ENCODE measurements at places on chromosomes 4 and X. TPM values are rescaled to one million over a fixed set of nuclear protein-coding genes. Genes with fewer than 3 reads are reported as not detected.

The NSG1 gene
- total RNA-seq, result 32.9 TPM

The PDK3 gene
- total RNA-seq, result 23.3 TPM

DNA sequence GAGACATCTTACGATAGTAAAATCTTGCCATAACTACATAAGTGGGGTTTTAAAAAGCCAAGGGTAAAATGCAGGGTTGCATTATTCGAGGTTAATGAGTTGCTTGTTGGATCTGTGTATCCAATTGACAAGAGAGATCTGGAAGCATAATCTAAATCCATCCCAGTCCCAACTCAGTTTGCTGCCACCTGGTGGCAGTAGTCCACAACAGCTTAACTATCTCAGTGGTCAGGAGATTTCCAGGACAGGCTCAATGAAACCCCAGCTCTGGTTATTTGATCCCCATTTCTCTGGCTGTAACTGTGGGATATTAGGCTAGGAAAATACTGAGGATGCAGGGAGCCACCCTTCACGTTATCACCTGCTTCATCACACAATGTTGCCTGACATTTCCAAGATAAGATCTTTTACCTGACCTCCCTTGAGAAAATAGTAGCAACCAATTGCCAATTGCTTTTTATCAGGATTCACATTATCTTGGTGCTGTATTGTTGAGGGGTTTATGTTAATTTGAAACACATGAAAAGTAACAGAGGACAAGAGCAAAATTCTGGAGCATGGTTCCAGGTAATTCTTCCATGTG, 88.2 kb upstream of the TNIP3 start:
- H3K4me3 ChIP-seq, result no peak overlapping the region
- H3K27me3 ChIP-seq, result no peaks in the 10 kb centered on the region
- no peaks in the 10 kb centered on the region for H3K4me1 ChIP-seq
- no peak for DNase-seq

DNA sequence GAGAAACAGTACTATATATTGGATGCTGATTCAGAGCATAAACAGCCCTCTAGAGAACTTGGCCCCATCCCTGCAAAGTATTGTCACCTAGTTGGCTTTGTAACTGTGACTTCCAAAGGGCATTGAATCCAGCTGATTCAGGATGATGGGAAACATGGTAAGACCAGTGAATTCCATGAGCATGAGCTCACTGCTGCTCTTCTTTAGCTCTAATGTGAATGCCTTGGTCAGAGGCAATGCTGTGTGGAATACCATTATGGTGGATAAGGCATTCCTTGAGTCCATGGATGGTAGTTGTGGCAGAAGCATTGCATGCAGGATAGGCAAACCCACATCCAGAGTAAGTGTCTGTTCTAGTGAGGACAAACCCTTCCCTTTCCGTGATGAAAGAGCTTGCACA, 365.6 kb upstream of the EDA2R start:
- H3K4me3 ChIP-seq, result no peak overlapping the region
- H3K27ac ChIP-seq, result no peak overlapping the region
- H3K36me3 ChIP-seq, result no peaks in the 10 kb centered on the region
- no peak for DNase-seq
- no peaks in the 10 kb centered on the region for H3K4me1 ChIP-seq
- no peaks in the 10 kb centered on the region for H3K27me3 ChIP-seq

GRCh38 chr4:121428721-121429120, 47.9 kb upstream of the QRFPR start:
- DNase-seq, result no peak
- no peaks in the 10 kb centered on the region for H3K36me3 ChIP-seq
- H3K27me3 ChIP-seq, result no peaks in the 10 kb centered on the region
- H3K4me3 ChIP-seq, result no peak overlapping the region
- H3K27ac ChIP-seq, result no peak overlapping the region

Data from vagina (tissue), 2 donors.